Kidney epithelial cell (primary cell): ENCODE measurements at places on chromosomes 6 and 20. TPM values are rescaled to one million over a fixed set of nuclear protein-coding genes. Genes with fewer than 3 reads are reported as not detected.

- peak; percentile 61 for DNase-seq
These were observed 115.3 kb downstream of the LCA5 start for GRCh38 chr6:79421707-79422484.

- DNase-seq = peak; percentile 56
These were observed 477.1 kb downstream of the BTBD3 start for GRCh38 chr20:12394786-12395185.

DNA sequence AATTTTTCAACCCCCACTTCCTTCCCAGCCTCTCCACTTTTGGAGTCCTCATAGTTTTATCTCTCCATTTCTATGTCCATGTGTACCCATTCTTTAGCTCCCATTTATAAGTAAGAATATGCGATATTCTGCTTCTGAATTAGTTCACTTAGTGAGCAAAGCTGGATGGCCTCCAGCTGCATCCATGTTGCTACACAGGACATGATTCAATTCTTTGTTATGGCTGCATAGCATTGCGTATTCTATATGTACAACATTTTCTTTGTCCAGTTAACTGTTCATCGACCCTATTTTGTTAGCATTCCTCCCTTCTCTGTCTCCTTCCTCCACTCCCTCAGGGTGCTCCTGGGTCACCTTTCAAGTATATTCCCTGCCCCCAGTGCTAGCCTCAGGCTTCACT lies 210.0 kb upstream of the SSTR4 start:
- DNase-seq = no peak

GRCh38 chr6:6925391-6926164 lies 182.2 kb upstream of the RREB1 start:
- DNase-seq = no peak

The CALHM4 gene
- total RNA-seq = not detected in 2 replicates

The FOXF2 gene
- 0.38 and 0.75 TPM in 2 replicates for total RNA-seq
